ENCODE measurements at places on chromosomes 7 and 10. TPM values are rescaled to one million over a fixed set of nuclear protein-coding genes. Genes with fewer than 3 reads are reported as not detected.

NODAL gene
- not detected for total RNA-seq

SPACDR gene
- 1.5 TPM for total RNA-seq

LIPN gene
- total RNA-seq, result not detected

KCNH2 gene
- 0.11 TPM for total RNA-seq

GRCh38 chr10:60660625-60661024, 117.7 kb upstream of the CDK1 start:
- DNase-seq, result no peak

GRCh38 chr10:13717936-13718772, 131.4 kb downstream of the PRPF18 start:
- no peak for DNase-seq

GRCh38 chr10:110644598-110645462, 694 bp downstream of the RBM20 start:
- DNase-seq, result no peak

DNA sequence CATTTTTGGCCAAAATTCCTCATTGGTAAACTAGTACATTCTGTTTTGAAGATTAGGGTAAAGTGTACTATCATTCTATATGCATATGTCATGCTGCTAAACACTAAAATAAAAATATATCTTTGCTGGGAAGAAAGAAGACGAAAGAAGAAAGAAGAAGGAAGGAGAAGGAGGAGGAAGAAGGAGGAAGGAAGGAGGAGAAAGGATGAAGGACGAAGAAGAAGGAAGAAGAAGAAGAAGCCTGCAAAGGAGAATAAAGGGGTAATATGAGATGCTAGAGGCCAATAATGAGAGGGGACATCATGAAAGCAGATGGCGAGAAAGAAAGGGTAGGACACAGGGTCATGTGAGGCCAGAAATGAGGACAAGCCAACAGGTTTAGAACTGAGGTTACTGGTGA, 8.0 kb downstream of the SLC25A13 start:
- DNase-seq, result no peak

DNA sequence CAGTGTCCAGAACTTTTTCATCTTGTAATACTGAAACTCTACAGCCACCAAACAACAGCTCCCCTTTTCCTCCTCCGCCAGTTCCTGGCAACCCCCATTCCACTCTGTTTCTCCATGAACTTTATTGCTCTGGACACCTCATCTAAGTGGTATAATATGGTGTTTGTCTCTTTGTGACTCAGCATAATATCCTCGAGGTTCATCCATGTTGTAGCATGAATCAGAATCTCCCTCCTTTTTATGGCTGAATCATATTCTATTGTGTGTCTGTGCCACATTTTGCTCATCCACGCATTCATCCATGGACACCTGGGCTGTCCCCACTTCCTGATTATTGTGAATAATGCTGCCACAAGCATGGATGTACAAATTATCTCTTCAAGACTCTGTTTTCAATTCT, 124.4 kb upstream of the FGFR2 start:
- no peak for DNase-seq

- DNase-seq, result no peak
These were observed 5.6 kb upstream of the PAX2 start for GRCh38 chr10:100739517-100740368.

DNA sequence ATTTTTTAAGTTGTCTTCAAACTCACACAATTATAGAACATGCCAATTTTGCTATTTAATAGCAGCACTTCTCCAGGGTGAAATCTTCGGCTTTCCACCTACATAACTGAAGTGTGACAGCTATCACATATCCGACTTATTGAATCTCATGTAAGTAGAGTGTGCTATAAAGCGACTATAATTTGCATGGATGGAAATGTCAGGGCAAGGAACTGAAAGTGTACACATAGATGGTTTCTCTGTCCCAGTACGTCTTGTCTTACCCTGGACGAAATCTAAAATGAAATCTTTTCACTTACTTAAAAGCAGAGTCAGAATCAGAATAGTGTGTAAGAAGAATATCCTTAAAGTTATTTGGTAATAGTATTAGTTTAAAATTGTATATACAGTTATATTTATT, 132.3 kb downstream of the THSD7A start:
- DNase-seq, result peak; percentile 90

DNA sequence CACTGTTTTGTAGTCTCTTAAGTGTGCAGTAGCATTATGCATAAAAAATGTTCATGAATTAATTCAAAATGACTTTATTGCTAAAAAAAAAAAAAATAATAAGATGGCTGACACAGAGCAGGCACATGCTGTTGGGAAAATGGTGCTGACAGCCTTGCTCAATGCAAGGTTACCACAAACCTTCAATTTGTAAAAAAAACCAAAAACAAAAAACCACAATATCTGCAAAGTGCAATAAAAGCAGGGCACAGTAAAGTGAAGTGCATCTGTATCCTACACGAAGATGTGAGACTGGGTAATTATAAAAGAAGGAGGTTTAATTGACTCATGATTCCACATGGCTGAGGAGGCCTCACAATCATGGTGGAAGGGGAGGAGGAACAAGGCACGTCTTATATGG, 185.8 kb downstream of the USP6NL start:
- no peak for DNase-seq

DNA sequence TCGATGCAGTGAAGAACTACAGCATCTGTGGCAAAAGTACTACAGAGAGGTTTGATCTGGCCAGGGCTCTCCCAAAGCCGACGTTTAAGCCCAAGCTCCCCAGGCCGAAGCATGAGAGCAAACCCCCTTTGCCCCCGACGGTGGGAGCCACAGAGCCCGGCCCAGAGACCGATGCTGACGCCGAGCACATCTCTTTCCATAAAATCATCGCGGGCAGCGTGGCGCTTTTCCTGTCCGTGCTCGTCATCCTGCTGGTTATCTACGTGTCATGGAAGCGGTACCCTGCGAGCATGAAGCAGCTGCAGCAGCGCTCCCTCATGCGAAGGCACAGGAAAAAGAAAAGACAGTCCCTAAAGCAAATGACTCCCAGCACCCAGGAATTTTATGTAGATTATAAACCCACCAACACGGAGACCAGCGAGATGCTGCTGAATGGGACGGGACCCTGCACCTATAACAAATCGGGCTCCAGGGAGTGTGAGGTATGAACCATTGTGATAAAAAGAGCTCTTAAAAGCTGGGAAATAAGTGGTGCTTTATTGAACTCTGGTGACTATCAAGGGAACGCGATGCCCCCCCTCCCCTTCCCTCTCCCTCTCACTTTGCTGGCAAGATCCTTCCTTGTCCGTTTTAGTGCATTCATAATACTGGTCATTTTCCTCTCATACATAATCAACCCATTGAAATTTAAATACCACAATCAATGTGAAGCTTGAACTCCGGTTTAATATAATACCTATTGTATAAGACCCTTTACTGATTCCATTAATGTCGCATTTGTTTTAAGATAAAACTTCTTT, 2.3 kb downstream of the LRRTM3 start:
- no peak for DNase-seq

DNA sequence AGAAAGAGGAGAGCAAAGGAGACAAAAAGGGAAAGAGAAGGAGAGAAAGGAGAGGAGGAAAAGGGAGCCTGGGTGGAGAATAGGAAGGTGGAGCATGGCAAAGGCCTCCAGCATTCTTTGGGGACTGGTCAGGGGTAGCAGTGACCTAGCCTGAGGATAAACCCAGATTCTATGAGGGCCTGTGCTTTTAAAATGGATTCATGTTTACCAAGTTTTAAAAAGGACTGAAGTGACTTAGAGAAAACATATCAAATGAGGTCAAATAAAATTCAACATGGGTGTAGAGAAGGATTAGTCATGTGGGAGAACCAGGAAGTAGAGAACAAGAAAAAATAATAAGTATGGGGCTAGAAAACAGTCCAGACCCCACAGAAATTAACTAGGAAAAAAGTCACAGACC, 20.7 kb downstream of the CREB3L2 start:
- no peak for DNase-seq

All from Karpas-422 (cell line).